ENCODE measurements at places on chromosomes 1 and 21. TPM values are rescaled to one million over a fixed set of nuclear protein-coding genes. Genes with fewer than 3 reads are reported as not detected.

Gene ATP6V1G3
- not detected for total RNA-seq

Gene KRTAP12-2
- total RNA-seq, result not detected

DNA sequence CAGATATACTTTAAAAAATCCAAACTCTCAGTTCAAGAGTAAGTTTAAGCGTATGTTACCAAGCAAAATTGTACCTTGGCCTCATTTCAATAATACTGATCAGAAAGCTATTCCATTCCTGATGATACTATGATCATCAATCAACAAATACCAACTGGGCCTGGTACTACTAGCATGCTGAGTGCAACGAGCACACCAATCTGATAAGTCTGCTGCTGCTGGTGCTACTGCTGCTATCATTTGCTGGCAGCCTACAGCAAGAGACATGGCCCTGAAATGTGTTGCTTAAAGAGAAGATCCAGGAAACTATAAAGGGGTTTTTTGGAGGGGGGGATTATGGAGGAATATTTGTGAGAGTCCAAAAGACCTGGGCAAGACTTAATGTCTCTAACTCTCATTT, 39.7 kb downstream of the NME7 start:
- no peak for DNase-seq

DNA sequence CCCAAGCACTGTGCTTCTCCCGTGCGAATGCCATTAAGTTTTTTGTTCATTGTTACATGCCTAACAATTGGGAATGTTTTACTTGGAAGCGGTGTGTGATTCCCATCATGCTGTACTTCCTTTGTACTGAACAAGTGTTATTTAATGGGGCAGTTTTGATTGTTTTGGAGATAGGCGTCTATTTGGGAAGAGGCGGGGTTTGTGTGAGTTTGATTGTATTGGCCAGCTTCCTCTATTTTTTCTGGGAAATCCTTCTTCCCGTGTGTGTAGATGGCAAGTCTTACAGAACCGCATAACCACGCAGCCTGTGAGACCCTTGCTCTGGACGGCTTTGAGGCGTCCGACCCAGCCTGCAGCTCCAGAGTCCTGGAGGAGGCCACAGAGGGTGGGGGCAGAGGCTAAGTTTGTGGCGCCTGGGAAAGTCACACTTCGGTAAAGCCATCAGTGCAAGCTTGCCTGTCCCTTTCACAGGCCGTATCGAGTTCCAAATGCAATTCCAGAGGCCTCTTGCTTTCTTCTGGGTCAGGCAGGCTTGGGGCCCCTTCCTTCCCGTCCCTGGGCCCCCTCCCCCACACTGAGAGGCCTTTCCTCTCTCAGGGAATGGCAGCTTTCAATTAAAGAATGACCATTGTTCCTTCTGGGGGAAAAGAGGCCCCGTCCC, 210.3 kb downstream of the TOMM20 start:
- DNase-seq, result no peak
